ENCODE measurements at places on chromosomes 4 and X. TPM values are rescaled to one million over a fixed set of nuclear protein-coding genes. Genes with fewer than 3 reads are reported as not detected.

Gene NR3C2
- total RNA-seq = 16.4 TPM

Gene CSAG1
- not detected for total RNA-seq

Gene TCEAL2
- total RNA-seq = not detected

Gene HSFX1
- total RNA-seq = 0.53 TPM

Gene CXorf65
- not detected for total RNA-seq

Gene ARHGAP24
- 79.4 TPM for total RNA-seq

Gene GABRQ
- total RNA-seq = not detected

Gene SH3BP2
- 73.1 TPM for total RNA-seq

Gene FAM47E
- total RNA-seq = 0.11 TPM

Gene KIF4A
- 41.3 TPM for total RNA-seq

Gene ENOX2
- 13.1 TPM for total RNA-seq

Gene ATOH1
- not detected for total RNA-seq

Gene USP17L10
- not detected for total RNA-seq

Gene BCAP31
- 203 TPM for total RNA-seq

Gene ARHGAP6
- 0.69 TPM for total RNA-seq

Gene MAOB
- total RNA-seq = not detected

Gene GRK4
- 5.9 TPM for total RNA-seq

Gene ERAS
- not detected for total RNA-seq

Gene CXCL10
- not detected for total RNA-seq

Gene GYPB
- not detected for total RNA-seq

Gene IL21
- not detected for total RNA-seq

Gene TACC3
- total RNA-seq = 135 TPM

Gene CCDC120
- 6.4 TPM for total RNA-seq

Gene ARR3
- total RNA-seq = not detected

Gene GPRIN3
- 2.2 TPM for total RNA-seq

Gene PNMA6F
- total RNA-seq = not detected

Gene TXK
- total RNA-seq = 0.97 TPM

Gene PFKFB1
- 0.20 TPM for total RNA-seq

Gene SPANXD
- not detected for total RNA-seq

Gene AGTR2
- not detected for total RNA-seq

Gene NPNT
- not detected for total RNA-seq

Gene EREG
- not detected for total RNA-seq

Gene ALAS2
- total RNA-seq = not detected

Gene RXFP1
- not detected for total RNA-seq

Gene MAGEC3
- not detected for total RNA-seq

Gene NEK1
- 10.1 TPM for total RNA-seq

Gene HHIP
- 971 TPM for total RNA-seq

Gene GAB3
- 6.2 TPM for total RNA-seq
